ENCODE measurements at places on chromosomes 2 and 18. TPM values are rescaled to one million over a fixed set of nuclear protein-coding genes. Genes with fewer than 3 reads are reported as not detected.

POTEJ gene
- total RNA-seq: not detected

RFTN2 gene
- total RNA-seq: 0.21 TPM

MBD1 gene
- total RNA-seq: 64.4 TPM

- no peaks in the 10 kb centered on the region for H3K4me1 ChIP-seq
- H3K27ac ChIP-seq: no peak overlapping the region
- no peaks in the 10 kb centered on the region for H3K36me3 ChIP-seq
- DNase-seq: no peak
- H3K27me3 ChIP-seq: no peaks in the 10 kb centered on the region
These were observed 217.3 kb downstream of the ETAA1 start for GRCh38 chr2:67614454-67614853.
